Hepatic stellate cell (primary cell): ENCODE measurements at places on chromosomes 3 and 15.

DNA sequence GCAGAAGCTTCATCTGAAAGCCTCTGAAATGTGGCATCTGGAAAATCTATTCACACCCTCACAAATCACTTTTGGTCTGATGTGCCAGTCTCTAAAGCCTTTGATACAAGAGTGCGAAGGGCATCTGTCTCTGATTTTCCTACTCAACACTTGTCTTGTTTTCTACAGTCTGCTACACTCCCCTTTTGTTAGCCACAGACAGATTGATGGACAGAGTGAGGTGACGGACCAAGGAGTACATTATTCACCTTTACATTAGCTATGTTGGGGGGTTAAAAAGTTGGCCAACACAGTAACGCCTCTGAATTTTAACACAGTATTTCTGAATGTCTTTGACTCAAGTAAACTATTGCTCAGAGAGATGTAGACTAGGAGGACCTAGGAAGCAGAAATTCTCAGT, 63.1 kb downstream of the TNIK start:
- no peak for DNase-seq

GRCh38 chr3:170137986-170138385, 43.5 kb downstream of the PHC3 start:
- DNase-seq, result no peak

- no peak for DNase-seq
These were observed 63.7 kb downstream of the DNAJB8 start for GRCh38 chr3:128402998-128403397.

- DNase-seq, result peak; percentile 16
These were observed 7.9 kb upstream of the GBE1 start for GRCh38 chr3:81769299-81769698.

GRCh38 chr3:37462452-37462851, 288.1 kb upstream of the LRRFIP2 start:
- DNase-seq, result no peak

GRCh38 chr3:150737874-150738679, 24.9 kb downstream of the SIAH2 start:
- no peak for DNase-seq

DNA sequence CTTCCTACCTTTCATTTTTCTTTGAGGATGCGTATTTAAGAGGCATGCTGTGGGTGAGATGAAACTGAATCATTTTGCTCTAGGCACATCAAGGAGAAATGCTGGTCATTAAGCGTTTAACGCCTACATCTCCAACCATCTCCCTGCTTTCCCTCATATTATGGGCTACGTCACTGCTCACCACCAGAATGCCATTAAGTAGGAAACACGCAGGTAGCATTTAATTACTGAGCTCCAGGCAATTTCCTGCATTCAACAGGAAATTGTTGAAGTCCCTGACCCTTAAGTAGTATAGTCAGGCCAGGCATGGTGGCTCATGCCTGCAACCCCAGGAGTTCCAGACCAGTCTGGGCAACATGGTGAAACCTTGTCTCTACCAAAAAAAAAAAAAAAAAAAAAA, 66.1 kb downstream of the CHSY1 start:
- DNase-seq, result no peak

GRCh38 chr15:48408327-48408726, 77.1 kb downstream of the DUT start:
- DNase-seq, result no peak
